ENCODE measurements at places on chromosomes 1 and 21.

GRCh38 chr1:57857809-57858208 is 433.9 kb upstream of the DAB1 start:
- no peak overlapping the region for H3K27ac ChIP-seq
- DNase-seq: no peak
- H3K4me1 ChIP-seq: no peaks in the 10 kb centered on the region
- no peaks in the 10 kb centered on the region for H3K36me3 ChIP-seq
- H3K4me3 ChIP-seq: no peak overlapping the region

- no peak overlapping the region for H3K4me3 ChIP-seq
- H3K4me1 ChIP-seq: peaks cover 3% of the 10 kb centered on the region
- no peaks in the 10 kb centered on the region for H3K36me3 ChIP-seq
- peak; percentile 29 for DNase-seq
- no peak overlapping the region for H3K27ac ChIP-seq
Measured at GRCh38 chr21:14773777-14774345, 227.7 kb upstream of the SAMSN1 start.

GRCh38 chr1:19643121-19643520 is 990 bp upstream of the NBL1 start:
- H3K27me3 ChIP-seq: peaks cover 23% of the 10 kb centered on the region
- H3K27ac ChIP-seq: no peak overlapping the region
- peak overlapping the region; percentile 72 for H3K4me3 ChIP-seq
- no peak for DNase-seq

DNA sequence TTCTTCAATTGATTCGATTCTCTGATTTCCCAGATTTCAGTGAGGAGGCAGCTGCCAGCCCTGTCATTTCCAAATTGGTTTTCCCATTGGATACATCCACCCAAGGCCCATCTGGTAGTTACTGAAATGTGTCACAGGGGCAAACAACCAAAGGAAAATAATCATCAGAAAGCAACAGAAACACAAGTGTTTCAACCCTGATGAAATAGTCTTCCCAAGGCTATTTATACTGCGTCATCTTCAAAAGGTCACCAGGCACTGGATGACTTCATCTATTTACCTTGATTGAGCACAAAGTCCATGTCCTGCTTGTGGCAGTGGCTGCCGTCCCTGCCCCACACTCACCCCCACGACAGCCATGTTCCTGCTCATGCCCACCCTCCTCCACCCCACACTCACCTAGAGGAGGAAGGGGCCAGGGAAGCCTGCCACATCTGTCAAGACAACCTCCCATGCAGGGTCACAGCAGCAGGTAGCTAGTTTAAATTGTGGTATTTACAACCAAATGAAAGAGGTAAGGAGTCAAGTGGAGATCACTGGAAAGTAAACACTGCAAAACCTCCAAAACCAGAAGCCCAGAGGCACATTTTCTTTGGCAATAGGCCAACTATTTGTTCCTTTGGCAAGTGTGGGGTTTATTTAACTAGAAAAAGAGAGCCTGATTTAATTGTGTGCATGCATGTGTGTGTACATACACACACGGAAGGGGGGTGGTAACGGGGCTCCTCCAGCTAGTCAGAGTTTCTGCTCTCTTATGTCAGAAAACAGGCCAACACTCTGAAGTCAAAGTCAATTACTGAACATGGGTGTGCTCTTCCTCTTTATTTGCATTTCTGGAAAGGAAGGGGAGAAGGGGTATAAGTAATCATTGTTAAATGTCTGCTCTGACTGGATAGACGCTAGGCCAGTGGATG is 49.5 kb upstream of the RAB4A start:
- no peaks in the 10 kb centered on the region for H3K36me3 ChIP-seq
- no peak overlapping the region for H3K4me3 ChIP-seq
- peaks cover 4% of the 10 kb centered on the region for H3K27me3 ChIP-seq
- DNase-seq: no peak
- H3K4me1 ChIP-seq: no peaks in the 10 kb centered on the region

- no peak for DNase-seq
- peaks cover 1% of the 10 kb centered on the region for H3K27me3 ChIP-seq
- no peak overlapping the region for H3K4me3 ChIP-seq
- no peaks in the 10 kb centered on the region for H3K4me1 ChIP-seq
- no peaks in the 10 kb centered on the region for H3K36me3 ChIP-seq
- H3K27ac ChIP-seq: no peak overlapping the region
Measured at GRCh38 chr1:162757476-162757875, 33.0 kb upstream of the HSD17B7 start.

DNA sequence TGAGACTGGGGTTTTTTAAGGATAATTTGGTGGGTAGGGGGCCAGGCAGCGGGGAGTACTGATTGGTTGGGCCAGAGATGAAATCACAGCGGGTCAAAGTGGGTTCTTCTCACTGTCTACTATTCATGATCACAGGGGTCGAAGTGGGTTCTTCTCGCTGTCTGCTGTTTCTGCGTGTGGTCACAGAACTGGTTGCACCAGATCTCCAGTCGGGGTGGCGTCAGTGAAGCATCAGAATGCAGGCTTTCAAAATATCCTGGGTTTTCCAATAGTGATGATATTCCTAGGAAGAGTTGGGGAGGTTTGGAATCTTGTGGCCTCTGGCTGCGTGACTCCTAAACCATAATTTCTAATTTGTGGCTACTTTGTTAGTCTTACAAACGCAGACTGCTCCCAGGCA is 45.1 kb downstream of the TRPM2 start:
- DNase-seq: no peak
- no peak overlapping the region for H3K27ac ChIP-seq
- H3K27me3 ChIP-seq: no peaks in the 10 kb centered on the region
- H3K4me1 ChIP-seq: no peaks in the 10 kb centered on the region

DNA sequence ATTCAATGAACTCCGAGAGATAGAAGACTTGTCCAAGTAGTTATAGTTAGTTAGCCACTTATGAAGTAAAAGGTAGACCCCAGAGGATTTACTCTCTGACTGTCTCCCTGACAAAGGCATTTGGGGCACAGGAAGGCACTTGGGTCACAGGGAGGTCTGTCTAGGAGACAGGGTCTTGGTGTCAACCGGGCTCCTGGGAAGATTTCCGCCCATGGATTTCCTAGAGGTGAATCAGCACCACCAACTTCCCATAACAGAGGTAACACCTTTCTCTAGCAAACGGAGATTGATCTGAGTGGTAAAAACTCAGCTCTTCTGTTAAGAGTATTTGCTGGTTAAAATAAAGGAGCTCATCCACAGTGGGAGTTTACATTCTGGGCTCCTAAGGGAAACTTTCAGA is 16.4 kb downstream of the CCN1 start:
- H3K27me3 ChIP-seq: peaks cover 3% of the 10 kb centered on the region
- H3K4me3 ChIP-seq: no peak overlapping the region
- no peak overlapping the region for H3K27ac ChIP-seq

DNA sequence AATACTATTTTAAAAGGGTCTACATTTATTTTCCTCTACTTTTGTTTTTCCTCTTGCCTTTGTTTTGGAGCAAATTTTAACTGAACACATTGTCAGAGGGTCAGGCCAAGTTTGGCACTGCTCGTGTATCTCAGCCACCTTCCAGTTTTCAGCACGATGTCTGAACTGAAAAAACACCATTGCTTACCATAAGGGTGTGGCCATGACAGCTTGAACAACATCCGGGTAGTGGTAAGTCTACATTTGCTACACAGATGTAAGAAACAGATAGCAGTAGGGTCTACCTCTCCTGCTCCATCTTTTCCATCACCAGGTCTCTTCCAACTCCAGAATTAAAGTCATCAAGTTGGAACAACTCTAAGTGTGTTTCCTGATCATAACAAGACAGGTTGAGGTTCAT is 4.2 kb downstream of the HIVEP3 start:
- peaks cover 19% of the 10 kb centered on the region for H3K4me1 ChIP-seq
- H3K36me3 ChIP-seq: no peaks in the 10 kb centered on the region
- peaks cover 33% of the 10 kb centered on the region for H3K27me3 ChIP-seq
- no peak overlapping the region for H3K4me3 ChIP-seq
- no peak for DNase-seq

DNA sequence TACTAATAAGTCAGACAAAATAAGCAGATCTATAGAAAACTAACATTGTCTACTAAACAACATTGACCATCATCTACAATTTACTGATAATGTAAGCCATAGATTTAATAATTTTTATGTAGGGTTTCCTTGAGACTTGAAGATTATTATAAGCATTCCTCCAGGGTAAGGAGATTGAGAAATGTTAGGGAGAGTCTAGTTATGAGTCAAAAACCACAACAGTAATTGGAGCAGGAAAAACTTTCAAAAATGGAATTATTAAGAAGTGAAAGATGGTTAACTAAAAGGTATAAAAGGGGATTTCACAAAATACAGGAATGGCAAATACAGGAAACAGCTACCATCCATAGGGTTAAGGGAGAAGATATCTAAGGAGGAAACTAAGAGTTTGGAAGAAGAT is 12.4 kb upstream of the UHMK1 start:
- H3K27ac ChIP-seq: no peak overlapping the region
- no peak for DNase-seq
- no peaks in the 10 kb centered on the region for H3K36me3 ChIP-seq
- H3K4me1 ChIP-seq: no peaks in the 10 kb centered on the region
- peaks cover 14% of the 10 kb centered on the region for H3K27me3 ChIP-seq
